GM23338 (cell line): ENCODE measurements at places on chromosomes 6 and 20. TPM values are rescaled to one million over a fixed set of nuclear protein-coding genes. Genes with fewer than 3 reads are reported as not detected.

DNA sequence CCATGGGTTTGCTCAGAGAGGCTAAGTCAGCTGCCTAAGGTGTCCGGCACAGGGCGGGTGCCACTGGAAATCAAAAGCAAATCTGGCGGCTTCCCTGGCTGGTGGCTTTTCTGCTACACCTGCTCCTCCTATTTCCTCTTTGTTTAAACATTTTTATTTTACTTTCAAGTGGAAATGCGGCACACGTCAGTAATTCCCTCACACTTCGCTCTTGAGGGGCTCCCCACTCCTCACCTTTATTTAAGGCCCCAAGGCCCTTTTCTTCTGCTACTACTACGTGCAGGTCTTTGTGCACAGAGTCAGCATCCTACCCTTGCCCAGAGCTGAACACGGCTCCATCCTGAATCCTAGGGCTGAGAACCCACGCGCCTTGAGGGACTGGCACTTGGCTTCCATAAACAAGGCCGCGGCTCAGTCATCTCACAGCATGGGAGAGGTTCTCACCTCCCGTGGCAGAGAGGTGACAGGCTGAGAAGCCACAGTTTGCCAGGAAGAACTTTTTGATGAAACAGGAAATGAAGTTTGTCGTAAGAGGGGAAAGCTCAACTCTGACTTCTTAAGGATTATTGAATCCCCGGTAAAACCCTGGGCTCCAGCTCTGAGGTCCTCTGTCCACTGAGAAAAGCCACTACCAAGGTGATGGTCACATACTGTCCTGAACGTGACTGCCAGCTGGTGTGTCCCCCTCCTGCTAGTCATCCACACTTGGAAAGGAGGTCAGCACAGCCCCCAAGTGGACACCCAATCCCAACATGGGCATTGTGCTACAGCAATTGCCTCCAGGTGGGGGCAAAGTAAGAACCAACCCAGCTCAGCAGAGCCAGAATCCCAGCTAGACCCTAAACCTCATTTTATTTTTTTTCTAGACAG lies 48.0 kb downstream of the NFATC2 start:
- DNase-seq, result no peak

The GCNT2 gene
- 27.2 and 28.3 TPM in 2 replicates for polyA plus RNA-seq

DNA sequence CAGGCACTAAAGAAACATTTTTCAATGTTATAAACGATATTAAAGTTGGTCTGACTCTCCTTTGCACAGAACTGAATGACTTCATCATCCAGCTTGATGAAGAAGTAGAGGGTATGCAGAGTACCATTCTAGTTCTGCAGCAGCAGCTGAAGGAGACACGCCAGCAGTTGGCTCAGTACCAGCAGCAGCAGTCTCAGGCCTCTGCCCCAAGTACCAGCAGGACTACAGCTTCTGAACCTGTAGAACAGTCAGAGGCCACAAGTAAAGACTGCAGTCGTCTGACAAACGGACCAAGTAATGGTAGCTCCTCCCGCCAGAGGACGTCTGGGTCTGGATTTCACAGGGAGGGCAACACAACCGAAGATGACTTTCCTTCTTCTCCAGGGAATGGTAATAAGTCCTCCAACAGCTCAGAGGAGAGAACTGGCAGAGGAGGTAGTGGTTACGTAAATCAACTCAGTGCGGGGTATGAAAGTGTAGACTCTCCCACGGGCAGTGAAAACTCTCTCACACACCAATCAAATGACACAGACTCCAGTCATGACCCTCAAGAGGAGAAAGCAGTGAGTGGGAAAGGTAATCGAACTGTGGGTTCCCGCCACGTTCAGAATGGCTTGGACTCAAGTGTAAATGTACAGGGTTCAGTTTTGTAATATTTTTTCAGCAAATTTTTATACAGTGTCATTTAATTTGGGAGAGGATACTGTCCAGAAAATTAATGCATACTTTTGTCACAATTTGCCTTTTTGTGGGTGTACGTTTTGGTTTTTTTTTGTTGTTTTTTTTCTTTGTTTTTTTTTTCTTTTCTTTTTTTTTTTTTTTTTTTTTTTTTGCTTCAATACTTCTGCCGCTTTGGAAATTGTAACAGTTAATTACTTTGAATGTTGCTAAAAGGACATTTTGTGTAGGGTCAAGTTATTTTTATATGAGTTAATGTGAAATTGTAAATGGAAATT lies 6.6 kb upstream of the ACAT2 start:
- DNase-seq, result no peak

DNA sequence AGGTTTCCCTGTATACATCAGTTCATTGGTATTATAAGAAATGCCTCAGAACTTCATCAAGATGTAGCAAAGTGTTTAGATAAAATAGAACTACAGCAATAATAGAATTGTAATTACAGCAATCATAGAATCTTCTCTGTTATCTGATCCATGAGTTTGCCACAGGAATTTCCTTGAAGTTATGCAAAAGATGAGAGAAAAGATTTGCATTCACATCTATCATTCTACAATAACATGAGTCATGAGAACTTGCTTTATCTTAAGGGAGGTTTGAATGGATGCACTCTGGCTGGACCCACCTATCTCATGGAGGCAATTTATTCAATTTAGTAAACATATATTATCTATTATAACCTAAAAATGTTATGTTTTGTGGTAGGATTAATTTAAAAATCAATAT lies 329.8 kb upstream of the EPHA7 start:
- no peak for DNase-seq

The CAPN11 gene
- polyA plus RNA-seq, result 0.61 and 1.1 TPM in 2 replicates

DNA sequence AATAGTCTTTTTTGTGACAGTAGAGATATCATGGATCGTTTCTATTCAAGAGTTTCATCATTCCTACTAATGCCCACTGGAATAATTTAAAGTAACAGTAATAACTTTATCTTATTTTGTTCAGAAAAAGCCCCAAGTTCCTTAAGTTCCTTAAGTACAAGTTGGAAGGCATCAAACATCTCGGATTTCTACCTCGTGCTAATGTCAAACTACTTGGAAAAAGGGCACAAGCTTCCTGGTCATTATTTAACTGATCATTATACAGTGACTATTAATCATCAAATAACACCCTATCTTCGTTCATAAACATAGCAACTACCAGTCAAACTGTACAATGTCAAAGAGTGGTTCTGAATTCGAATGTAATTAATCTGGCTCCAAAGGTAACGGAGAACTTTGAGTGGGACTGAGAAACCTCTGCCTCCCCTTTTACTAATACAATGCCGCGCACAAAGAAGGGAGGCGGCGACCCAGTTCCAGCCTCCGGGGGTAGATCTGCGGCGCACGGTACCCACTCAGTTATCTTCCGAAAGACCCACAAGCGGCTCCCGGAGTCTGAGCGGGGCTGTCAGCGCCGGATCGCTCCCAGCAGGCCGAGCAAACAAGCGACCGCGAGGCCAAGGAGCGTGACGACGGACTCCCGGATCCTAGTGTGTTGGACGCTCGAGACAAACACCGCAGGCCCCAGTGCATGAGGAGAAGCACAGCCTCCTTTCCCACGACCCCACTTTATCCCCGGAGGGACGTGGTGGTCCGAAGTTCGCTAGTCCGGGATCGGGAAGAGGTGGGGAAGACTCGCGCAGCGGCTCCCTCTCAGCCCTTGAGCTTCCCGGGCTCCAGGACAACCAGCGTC lies 716 bp downstream of the SHPRH start:
- DNase-seq, result peak; percentile 62

The SLC26A8 gene
- polyA plus RNA-seq, result 0.89 and 1.1 TPM in 2 replicates

- no peak for DNase-seq
Observed at GRCh38 chr6:51720327-51720726, 367.1 kb downstream of the PKHD1 start.

- no peak for DNase-seq
Observed at GRCh38 chr6:138318741-138319375, 58.8 kb upstream of the SMIM28 start.

- DNase-seq, result no peak
Observed at GRCh38 chr6:52392944-52393343, 27.2 kb upstream of the EFHC1 start.

DNA sequence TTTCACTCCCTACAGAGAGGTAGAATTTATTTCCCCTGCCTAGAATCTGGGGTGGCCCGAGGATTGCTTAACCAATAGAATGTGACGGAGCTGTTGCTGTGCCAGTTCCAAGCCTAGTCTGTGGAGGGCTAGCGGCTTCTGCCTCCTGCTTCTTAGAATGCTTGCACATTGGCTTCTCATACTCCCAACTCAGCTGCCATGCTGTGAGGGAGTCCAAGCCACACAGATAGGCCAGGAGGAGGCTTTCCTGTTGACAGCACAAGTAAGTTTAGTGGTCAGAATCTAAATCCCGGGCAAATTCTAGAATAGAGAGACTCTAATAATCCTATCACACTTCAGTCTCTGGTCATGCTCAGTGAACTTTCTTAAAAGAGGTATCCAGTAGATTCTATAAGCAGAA lies 57.5 kb upstream of the SNRPB2 start:
- no peak for DNase-seq

GRCh38 chr6:170225852-170226417 lies 64.9 kb downstream of the DLL1 start:
- no peak for DNase-seq

DNA sequence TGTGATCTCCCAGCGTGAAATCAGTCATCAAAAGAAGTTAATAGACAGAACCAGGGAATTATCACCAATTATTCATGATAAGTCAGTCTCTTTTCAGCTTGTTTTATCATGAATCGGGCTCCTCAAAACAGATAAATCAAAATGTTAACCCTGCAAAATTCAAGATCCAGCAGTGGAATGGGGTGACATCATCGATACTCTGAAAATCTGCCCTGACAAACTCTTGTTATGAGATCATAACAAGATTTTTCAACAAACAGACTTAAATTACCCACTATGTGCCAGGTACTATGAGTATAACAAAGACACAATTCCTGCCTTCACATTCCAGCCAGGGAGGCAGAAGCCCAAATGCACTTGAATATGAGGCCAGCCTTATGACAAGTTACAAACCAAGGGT lies 64.4 kb downstream of the PTPRK start:
- no peak for DNase-seq

The PRKN gene
- 0.64 and 0.84 TPM in 2 replicates for polyA plus RNA-seq

DNA sequence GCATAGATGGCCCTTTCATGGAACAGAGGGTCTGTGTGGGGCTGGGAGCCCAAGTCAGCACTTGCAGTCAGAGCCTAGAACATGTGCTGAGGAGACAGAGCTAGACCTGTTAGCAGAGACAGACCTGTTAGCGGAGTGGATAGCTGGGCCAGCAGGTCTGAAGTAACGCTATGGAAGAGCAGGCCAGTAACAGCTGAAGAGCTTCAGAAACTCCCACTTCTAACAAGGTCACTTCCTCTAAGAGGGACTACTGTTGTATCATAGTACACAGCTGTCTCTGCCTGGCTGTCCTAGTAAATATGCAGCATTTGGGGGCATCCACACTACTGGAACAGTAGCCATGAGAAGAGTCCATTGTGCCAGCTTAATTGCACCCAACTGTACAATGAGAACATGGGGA lies 41.2 kb upstream of the POLR1H start:
- no peak for DNase-seq

GRCh38 chr6:6595952-6596351 lies 7.4 kb downstream of the LY86 start:
- no peak for DNase-seq

GRCh38 chr6:87183687-87184086 lies 28.3 kb downstream of the ZNF292 start:
- no peak for DNase-seq

GRCh38 chr6:99334526-99335127 lies 14.8 kb downstream of the FAXC start:
- DNase-seq, result peak; percentile 87

The MMP24 gene
- polyA plus RNA-seq, result 1.8 and 2.0 TPM in 2 replicates

DNA sequence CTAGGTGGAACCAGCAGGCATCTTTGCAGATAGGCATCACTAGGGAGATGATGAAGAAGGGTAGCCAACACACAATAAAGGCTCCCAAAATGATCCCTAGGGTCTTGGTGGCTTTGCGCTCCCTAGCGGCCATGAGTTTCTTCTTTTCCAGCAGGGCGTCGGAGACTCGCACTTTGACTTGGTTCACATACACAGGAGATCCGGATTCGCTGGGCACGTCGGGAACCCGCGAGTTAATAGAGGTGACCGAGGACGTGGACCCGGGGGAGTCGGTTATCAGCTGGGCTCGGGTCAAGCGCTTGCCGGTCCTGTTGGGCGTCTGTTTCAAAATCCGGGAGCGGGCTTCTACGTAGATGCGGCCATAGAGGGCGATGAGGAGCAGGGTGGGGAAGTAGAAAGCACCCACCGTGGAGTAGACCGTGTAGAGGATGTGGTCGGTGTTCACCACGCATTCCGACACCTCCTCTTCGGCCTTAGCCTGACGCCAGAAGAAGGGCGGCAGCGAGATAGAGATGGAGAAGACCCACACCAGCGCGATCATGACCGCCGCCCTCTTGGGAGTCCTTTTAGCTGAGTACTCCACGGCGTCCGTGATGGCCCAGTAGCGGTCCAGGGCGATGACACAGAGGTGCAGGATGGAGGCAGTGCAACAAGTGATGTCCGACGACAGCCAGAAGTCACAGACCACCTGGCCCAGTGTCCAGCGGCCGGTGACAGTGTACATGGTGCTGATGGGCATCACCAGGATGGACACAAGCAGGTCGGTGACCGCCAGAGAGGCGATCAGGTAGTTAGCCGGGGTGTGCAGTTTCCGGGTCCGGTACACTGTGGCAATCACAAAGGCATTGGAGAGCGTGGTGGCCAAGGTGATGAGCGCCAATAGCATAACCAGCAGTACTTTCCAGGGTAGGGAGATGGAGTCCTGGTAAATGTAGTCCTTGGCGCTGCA lies 658 bp downstream of the HTR1B start:
- peak; percentile 77 for DNase-seq

DNA sequence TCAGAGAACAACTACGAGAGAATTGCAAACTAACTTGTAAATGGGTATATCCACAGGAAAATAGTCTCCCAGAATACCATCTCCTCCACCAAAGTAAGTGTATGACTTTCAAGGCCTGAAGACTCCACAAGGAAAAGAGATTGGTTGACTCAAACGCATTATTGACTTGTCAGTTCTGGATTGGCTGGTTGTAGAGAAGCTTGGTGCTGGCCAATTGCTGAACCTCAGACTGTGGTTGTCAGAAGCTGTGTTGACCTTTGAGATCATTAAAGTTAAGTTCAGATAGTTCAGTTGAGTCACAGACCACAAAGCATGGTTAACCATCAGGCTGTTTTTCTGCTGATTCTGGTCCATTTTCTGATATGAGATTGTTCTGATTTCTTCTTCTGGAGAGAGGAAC lies 388.3 kb downstream of the BMP2 start:
- DNase-seq, result no peak

- no peak for DNase-seq
Observed at GRCh38 chr6:4018924-4019236, 60.1 kb downstream of the FAM217A start.

The SPTLC3 gene
- polyA plus RNA-seq, result 0.66 and 0.73 TPM in 2 replicates

DNA sequence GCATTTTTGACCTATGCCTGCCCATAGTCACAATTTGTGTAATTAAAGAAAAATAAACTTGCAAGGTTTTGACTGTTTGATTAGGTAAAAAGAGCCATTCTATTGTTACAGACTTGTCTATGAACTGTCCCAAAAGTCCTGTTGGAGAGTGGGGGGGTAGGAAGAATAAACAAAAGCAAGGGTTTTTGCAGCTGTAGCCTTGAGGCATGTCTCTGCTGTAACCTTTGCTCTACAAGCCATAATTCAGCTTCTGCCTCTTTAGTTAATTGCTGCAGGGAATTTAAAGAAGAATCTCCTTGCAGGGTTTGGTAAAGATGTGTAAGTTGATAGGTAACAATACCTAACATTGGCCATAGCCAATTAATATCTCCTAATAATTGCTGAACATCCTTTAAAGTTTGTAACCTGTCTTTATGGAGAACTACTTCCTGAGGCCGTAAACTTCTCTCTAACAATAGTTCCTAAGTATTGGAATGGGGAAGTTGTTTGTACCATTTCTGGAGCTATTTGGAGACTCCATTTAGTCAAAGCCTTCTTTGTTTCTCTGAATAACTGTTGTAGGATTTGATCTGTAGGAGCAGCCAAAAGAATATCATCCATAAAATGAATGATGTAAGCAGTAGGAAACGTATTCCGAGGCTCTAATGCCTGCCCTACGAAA lies 7.9 kb upstream of the ABHD12 start:
- no peak for DNase-seq

The CCN6 gene
- 0.65 and 0.73 TPM in 2 replicates for polyA plus RNA-seq
